ENCODE measurements at places on chromosomes 12 and 14.

DNA sequence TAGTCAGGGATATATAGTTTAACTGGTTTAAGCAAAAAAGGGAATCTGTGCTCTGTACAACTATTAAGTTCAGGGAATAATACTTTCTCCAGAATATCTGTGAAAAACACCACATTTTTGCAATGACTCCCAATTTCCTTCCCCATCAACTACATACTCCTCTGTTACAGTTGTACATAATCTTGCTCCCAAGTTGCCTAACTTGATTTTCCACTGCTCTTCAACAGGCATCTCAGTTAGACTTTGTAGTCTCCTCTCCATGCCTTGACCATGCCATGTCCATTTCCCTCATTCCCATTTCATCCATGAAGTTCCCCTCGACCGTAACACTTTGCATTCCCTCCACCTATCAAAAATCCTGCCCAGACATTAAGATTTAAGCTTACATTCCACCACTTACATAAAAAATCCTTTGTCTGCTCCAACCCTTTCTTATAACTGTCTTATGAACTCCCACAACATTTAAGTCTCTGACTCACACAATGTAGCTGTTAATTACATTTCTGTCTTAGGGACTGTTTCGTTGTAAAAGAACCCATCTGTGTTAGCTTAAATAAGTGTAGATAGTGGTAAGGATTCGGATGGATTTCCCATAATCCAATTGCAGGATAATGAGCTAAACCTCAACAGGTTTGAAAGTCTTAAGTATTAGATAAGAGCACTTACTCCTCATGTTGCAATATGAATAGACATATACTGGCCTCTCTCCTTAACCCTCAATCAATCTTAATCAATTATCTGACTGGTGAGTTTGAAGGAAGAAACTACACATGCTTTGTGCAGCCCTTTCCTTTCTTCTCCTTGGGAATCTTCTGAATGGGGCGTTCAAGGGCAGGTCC lies 156.5 kb downstream of the PAWR start:
- DNase-seq: no peak

- no peak for DNase-seq
Observed at GRCh38 chr12:109099431-109100020, 2.1 kb downstream of the UNG start.

DNA sequence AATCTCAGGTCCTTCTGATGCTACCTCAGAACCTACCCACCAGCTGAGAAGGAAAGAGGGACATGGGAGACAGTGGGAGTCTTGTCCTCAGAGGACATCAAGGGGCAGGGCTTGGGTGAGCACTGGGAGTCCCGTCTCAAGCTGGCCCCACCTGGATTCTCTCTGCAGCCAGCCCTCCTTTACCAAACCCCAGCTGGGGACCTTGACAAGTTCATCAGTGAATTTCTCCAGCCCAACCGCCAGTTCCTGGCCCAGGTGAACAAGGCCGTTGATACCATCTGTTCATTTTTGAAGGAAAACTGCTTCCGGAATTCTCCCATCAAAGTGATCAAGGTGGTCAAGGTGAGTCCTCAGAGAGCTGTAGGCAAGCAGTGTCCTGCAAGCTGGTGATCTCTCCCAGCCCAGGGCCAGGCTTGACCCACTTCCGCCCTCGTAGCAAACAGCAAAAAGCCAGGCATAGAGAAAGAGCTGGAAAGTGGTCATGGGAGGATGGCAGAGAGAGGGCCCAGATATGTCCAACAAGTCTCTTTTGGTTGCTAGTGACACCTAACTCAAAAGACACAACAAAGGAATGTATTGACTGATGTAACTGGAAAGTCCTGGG lies 14.2 kb upstream of the OAS2 start:
- DNase-seq: no peak

DNA sequence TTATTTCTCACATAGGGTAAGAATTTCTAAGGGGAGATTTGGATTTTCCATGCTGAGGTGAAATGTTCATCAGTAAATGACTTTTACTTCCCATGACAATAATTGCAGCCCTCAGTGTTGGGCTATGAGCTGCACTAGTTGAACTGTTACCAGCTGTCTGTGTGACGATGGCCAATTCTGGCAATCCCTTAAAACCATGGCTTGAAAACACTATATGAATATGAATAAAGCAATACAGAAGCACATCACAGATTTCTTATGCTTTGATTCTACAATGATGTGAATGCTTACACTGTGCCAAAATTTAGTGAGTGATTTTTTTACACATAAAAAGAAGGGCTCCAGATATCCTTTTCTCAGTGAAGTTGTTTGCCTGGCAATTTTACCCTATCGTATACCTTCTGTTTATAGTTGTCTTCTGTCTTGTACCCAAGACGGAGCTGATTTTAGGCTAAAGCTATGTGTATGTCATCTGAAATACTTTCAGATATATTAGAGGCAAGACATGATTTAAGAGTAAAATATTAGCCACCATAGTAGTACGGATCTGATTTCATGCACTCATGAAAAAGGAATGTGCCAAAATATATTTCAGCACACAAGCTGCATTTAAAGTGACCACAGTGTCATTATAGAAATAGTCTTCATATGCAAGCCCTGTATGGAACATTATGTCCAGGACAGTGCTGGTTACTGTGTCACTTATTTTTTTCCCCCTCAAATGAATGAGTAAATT lies 52.0 kb downstream of the SLC38A4 start:
- DNase-seq: no peak

DNA sequence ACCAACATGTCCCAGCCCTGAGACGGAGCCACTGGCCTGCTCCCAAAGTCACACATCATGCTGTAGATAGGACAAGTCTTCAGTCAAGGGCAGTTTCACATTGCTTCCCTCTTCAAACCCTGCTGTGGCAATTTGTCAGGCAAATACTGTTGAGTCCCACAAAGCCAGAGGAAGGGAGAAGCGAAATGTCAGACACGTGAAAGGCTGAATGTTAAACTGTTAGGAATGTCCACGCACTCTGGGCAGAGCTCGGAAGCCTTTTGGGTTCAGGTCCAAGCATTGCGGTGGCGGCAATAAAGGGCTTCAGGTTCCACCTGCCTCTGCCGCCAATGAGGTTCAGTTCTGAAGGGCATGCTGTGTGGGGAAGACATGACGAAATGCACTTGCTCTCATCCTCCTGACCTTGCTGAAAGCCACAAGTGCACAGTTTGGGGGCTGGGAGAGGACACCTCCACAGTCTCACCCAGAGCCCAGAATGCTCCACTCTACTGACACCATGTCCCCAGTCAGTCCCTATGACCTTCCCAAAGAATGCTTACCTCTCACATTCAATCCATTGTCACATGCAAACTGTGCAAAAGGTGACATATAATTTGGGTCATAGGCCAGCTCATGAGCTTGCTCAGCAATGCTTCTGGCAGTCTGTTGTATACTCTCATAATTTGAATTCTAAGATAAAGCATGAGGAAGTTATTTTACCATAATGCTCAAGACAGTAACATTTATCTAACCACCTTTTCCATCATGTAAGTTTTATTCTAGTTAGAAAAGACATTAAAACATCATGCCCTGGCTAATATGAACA lies 35.7 kb downstream of the RAD9B start:
- DNase-seq: no peak

GRCh38 chr12:24364921-24365320 lies 415.5 kb upstream of the SOX5 start:
- no peak for DNase-seq

- DNase-seq: no peak
Observed at GRCh38 chr14:75702122-75702521, 41.1 kb downstream of the TTLL5 start.

All from activated naive CD4-positive, alpha-beta T cell (primary cell).